ENCODE measurements at places on chromosomes 7 and 10.

DNA sequence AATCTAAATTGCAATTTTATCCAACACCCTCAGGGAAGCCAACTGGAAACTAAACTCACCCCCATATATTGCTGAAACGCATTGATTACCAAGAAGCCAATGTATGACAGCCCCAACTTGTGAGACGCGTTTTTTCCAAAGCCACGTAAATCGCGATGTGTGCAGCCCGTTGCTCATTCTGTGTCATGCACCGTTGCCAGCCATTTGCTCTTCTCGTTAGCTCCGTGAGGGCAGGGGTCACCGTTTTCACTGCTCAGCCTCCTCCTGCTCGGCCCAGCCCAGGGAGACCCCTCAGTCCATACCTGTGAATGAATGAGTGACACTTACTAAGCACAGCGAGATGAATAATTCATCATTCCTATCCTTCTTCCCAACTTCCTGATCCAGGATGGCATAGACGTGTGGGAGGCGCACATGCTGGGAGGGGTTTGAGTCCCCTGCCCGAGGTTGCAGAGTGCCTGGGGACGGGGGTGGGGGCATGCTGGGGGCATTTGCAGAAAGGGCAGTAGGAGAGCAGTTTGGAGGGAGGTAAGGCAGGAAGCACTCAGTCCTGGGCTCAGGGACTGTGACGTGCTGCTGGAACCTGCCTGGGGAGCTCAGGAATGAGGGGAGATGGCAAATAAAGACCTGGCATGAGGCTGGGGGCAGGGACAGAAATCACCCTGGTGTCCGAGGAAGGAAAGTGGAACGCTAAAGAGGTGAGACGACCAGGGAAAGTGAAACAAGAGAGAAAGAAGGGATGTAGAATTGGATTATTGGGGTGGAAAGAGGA, 104.2 kb upstream of the SDK1 start:
- no peak for DNase-seq
- no peaks in the 10 kb centered on the region for H3K36me3 ChIP-seq
- H3K27ac ChIP-seq = no peak overlapping the region
- H3K4me1 ChIP-seq = peaks cover 28% of the 10 kb centered on the region

DNA sequence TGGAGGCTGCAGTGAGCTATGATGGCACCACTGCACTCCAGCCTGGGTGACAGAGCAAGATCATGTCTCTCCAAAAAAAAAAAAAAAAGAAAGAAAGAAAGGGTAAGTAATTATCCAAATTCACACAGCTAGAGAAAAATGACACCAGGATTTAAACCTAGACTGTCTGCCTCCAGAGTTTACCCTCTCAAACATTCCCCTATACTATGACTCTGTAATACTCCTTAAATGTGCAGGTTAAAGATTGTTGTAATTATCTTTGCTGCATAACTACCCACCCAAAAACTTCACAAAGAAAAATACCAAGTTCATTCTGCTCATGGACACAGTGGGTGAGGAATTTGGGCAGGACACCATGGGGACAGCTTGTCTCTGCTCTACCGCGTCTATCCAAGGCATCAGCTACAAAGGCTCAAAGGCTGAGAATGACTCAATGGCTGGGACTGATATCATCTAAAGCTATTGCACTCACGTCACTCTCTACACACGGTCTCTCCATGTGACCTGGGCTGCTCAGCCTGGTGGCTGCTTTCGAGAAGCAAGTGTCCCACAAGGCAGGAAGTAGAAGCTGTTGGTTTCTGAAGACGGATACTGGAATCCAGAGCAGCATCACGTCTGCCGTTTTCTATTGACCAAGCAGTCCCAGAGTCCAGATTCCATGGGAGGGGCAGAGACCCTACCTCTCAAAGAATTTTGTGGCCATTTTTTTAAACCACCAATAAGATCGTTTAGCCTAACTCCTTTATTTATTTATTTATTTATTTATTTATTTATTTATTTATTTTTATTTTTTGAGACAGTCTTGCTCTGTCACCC, 185.7 kb upstream of the AUTS2 start:
- H3K4me3 ChIP-seq = no peak overlapping the region
- H3K36me3 ChIP-seq = no peaks in the 10 kb centered on the region
- no peaks in the 10 kb centered on the region for H3K27me3 ChIP-seq
- H3K4me1 ChIP-seq = no peaks in the 10 kb centered on the region

- H3K27ac ChIP-seq = no peak overlapping the region
- H3K4me3 ChIP-seq = no peak overlapping the region
- H3K4me1 ChIP-seq = peaks cover 8% of the 10 kb centered on the region
Observed at GRCh38 chr7:51313738-51314425, 2.7 kb downstream of the COBL start.

- DNase-seq = no peak
- H3K4me1 ChIP-seq = no peaks in the 10 kb centered on the region
- H3K4me3 ChIP-seq = no peak overlapping the region
- H3K27me3 ChIP-seq = no peaks in the 10 kb centered on the region
- H3K36me3 ChIP-seq = no peaks in the 10 kb centered on the region
Observed at GRCh38 chr7:96669812-96670211, 39.8 kb downstream of the SEM1 start.

Data from astrocyte (in vitro differentiated cells and primary cell).